Inflammatory macrophage (primary cell): ENCODE measurements at places on chromosomes 4 and X.

GRCh38 chr4:83320548-83320947 lies 14.1 kb downstream of the HPSE start:
- peak; percentile 91 for DNase-seq

GRCh38 chrX:46572340-46572936 lies 1.1 kb upstream of the CHST7 start:
- DNase-seq: peak; percentile 50

- DNase-seq: no peak
Measured at GRCh38 chrX:103309860-103310554, 783 bp downstream of the BEX2 start.

DNA sequence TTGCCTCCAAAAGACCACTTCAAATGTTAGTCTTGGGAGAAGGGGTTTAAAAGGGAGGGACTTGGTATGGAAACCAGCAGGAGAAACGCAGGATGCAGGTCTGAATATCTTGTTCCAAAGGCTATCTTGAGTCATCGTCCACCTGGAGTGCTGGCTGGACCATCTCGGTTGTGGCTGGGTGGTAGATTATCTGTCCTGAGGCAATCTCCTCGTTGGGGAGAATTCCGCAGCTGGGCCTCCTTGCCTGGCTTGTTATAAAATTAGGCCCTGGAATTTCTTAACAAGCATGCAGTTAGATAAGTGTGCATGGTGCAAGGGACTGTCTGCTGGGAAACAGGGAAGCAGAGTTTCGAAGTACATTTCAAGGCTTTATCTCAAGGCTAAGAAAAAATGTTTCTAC lies 2045.7 kb upstream of the TENM3 start:
- no peak for DNase-seq

GRCh38 chr4:119471259-119471658 lies 149.3 kb upstream of the FABP2 start:
- DNase-seq: no peak

DNA sequence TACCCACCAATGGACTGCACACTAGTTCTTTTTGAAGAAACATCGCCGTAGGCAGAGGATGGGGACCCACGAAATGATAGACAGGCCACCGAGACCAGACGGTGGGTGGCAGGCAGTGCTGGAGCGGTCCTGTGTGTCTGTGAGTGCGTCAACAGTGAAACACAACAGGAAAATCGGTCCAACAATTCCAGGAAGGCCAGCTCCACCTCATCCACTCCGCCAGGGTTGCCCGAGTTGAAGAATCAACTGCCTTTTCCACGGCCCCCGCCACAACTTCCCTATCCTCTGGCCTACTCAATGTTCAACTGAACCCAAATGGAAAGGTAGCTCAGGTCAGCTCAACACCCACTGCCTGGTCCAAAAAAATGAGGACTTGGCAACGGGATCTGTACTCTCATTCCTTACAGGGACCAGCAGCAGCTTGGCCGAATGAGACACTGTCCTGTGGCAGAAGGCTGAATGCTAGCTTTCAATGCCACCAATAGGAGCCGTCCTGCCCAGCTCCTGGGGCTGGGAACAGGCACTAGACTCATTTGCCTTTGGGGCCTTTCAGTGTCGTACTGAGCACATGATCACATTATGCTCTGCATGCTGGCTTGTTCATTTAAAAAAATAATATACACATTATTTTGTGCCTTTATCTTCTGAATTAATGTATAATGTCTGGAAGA lies 43.5 kb downstream of the MID1 start:
- DNase-seq: no peak

GRCh38 chr4:128220286-128221235 lies 67.1 kb downstream of the PGRMC2 start:
- no peak for DNase-seq

DNA sequence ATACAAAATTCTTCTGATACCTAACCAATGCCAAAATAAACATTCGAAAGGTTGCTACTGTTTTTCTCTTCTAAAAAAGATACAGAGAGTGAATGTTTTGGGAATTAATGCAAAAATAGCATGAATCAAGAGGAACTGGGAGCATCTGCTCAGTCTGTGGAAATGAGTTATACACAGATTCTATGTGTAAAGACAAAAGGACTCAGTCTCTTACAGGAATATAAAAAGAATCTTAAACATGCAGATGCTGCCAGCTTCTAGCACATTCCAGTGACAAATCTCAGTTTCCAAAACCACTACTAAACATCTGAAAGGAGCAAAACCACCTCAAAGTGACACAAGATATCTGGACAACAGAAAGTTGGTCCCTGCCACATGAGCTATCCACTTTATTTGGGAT lies 55.0 kb downstream of the PAPSS1 start:
- no peak for DNase-seq

GRCh38 chrX:93594780-93595179 lies 78.6 kb downstream of the NAP1L3 start:
- no peak for DNase-seq

DNA sequence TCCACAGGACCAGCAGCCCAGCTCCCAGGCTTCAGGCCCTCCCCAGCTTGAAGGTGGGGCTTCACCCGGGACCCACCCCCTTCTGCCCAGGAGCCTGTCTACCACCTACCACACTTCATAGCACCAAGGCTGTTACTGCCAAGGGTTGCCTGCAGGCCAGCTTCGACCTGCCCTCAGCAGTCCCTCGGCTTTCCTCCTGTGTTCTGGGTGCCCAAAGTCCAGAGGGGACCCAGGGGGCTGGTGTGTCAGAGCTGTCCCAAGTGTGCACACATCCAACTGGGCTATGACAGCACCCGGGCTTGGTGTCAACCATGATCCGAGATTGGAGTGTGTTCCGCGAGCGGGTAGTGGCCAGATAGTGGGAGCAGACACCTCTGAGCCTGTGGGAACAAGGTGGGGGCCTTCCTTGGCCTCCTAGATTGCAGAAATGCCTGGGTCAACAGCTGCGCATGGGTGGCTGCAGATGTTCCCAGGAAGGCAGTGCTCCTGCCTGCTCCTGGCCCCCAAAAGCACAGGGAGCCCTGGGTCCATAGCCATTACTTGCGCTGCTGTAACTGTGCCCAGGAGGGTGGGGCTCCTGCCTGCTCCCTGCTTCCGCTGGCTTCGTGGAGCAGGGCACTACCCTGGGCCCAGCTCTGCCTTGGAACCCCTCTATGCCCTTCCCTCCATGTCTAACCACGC lies 16.8 kb downstream of the SULT1B1 start:
- DNase-seq: no peak

DNA sequence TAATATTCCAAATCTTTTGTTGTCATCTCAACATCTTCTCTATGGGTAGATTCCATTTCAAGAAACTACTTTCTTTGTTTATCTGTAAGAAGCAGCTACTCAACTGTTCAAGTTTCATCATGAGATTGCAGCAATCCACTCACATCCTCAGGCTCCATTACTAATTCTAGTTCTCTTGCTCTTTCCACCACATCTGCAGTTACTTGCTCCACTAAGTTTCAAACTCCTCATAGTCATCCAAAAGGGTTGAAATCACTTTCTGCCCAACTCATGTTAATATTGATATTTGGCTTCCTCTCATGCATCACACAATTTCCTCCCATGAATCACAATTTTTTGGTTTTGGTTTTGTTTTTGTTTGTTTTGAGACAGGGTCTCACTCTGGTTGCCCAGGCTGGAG lies 35.7 kb downstream of the ADH5 start:
- no peak for DNase-seq

GRCh38 chr4:183059797-183060196 lies 39.3 kb upstream of the WWC2 start:
- no peak for DNase-seq
